ENCODE measurements at places on chromosomes 1 and 21.

DNA sequence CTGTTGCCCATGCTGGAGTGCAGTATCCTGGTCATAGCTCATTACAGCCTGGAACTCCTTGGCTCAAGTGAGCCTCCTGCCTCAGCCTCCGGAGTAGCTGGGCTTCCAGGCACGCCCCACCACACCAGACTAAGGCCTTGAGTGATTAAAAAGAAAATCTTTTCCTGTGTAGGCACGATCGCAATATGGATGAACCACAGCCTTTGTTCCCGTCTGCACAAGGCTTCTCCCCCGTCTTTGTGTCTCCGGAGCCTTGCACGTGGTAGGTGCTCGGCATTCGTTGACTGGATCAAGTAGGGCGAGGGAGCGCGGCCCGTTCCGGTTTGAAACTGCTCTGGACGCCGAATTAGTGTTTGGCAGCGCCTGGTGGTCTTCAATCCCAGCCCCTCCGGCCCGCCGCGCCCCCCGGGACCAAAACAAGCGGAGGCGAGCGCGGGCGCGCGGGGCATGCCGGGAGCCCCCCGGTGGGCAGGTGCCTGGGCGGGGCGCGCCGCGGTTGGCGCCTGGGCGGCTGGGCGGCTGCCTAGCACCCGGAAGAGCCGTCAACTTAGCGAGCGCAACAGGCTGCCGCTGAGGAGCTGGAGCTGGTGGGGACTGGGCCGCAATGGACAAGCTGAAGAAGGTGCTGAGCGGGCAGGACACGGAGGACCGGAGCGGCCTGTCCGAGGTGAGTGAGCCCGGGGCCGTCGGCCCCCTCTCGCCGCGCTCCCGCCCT lies at the start of gene SFT2D2:
Gene SFT2D2 (plus strand): TSS at position 529 of the 715 bp plus-strand sequence. CDS start 76 bp downstream, at position 605.
- DNase-seq, result peak; percentile 63

GRCh38 chr1:54456921-54457529 lies 50.8 kb upstream of the SSBP3 start:
- DNase-seq, result no peak

DNA sequence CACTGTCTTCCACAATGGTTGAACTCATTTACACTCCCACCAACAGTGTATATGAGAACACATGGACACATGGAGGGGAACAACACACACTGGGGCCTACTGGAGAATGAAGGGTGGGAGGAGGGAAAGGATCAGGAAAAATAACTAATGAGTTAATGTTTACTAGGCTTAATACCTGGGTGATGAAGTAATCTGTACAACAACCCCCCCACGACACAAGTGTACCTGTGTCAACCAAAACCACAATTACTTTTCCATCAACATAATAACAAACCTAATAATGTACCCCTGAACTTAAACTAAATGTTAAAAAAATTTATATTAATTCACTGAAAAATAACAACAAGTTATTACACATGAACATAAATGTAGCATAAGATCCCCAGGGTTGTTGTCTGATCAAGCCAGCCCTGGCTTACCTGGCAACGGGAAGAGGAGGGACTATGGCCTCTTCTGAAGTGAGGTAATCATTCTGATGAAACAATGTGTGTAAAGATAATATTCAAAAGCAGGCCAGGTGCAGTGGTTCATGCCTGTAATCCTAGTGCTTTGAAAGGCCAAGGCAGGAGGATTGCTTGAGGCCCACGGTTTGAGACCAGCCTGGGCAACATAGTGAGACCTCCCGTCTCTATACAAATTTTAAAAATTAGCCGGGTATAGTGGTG lies 40.8 kb upstream of the HEATR1 start:
- no peak for DNase-seq

DNA sequence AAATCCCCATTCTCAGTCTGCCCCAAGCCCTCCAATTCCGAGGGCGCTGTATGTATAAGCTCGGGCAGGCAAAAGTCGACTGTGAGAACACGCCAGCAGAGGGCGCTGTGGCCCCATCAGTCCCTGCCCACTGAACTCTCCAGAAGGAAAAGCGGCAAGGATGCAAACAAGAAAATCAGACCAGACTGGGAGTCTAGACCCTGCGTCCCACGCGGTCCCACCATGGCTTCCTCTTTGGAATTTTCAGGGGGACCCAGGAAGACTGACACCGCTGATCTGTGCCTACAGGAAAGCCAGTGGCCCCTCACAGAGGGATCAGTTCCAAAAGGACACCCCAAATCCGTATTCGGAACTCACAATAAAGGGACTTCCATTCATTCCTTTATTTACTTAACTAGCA lies 19.5 kb downstream of the TEX35 start:
- DNase-seq, result peak; percentile 72

DNA sequence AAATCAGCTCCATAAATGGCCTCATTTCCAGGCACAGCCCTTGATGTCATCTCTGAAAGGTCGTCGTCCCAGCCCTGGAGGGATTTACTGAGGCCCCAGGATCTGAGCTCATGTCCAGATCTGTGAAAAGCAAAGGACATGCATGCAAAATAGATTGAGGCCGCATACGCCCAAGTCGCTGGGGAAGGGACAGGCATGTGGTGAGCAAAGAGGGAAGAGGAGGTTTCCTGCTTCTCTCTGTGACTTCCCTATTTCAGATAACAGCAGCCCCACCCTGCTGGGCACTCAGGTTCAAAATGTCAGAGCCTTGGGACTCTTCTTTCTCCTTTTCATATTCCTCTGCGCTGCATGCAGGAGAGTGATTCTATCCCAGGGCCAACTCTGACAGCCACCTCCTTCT lies 197.2 kb downstream of the ADSS2 start:
- DNase-seq, result no peak

GRCh38 chr1:228795596-228795995 lies 60.3 kb downstream of the RHOU start:
- no peak for DNase-seq

DNA sequence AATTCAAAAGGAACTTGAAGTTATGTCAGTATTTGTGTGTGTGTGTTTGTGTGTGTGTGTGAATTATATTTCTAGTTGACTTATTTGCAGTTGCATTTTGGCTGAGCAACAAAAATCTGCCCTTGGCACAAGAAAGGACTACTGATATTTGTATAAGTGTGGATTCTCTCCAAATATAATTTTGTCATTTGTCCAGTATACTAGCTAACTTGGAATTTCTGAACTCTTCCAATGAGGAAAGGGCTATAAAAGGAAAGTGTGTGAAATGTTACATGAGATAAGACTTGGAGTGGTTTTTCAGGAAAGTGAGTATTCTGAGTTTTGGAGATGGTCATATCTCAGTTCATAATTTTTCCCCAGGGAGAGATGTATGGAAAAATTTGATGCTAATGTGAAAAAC lies 1384.1 kb upstream of the B3GALT2 start:
- DNase-seq, result no peak

DNA sequence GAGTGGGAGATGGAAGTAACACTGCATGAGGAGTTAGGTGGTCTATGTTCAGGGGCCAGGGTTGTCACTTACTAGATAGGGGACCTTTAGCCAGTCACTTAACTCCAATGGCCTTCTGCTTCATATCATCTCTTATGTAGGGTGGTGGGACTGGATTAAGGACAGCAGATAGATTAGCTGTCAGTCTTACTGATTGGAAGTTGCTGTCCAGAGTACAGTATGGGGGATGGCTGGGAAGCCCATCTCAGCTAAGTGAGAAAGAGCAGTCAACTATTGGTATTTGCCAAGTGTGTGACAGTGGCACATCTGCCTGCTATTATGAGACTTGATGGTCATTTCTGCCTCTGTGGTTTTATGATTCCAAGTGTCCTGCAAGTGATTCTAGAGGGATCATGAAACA lies 130.9 kb downstream of the FGGY start:
- DNase-seq, result no peak

DNA sequence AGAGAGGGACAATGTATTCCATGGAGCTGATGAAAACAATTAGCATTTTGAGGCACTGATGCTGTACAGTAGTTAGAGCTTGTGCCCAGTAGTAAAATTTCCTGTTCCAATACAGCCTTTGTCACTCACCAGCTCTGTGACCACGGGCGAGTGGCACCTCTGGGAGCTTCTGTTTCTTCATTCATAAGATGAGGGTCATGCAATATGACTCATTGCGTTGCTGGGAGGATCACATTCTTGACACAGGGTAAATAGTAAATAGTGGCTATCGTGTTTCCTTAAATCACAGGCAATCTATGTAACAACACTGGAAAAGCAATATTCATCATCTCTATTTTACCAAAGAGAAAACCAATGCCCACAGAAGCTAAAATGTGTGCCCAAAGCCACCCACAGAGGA lies 4.5 kb upstream of the LRRC52 start:
- DNase-seq, result peak; percentile 62

DNA sequence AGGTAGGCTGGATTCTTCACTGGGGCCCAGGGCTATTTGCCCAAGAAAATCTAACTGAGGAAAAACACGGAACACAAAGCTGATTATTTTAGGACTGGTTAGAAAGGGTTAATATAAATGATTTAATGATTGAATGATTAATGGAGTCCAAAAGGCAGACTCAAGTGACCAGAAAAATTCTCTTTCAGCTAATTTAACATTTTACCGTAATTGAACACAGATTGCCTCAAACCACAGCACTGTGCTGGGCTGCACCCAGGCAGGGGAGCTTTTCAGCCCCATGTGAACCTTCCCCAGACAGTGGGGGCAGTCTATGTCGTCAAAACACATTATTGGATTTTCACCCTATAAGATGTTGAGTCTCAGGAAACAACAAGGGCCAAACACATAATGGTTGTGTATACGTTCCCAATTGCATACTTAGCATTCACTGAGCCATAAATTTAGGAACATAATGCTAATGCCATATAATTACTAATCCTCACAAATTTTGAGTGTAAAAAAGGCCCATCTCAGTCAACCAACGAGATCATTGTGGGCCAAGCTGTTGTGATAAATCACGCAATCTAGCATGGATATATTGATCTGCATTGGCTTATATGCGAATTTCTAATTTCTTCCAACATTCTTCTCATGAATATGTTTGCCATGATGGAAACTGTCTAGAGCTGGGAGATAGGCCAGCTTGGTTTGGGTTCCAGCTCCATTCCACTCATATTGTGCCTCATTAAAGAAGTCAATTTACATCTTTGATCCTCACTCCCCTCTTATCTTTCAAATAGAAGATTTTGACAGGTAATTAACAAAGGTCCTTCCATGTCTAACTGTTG lies 27.7 kb downstream of the DSCAM start:
- DNase-seq, result no peak

DNA sequence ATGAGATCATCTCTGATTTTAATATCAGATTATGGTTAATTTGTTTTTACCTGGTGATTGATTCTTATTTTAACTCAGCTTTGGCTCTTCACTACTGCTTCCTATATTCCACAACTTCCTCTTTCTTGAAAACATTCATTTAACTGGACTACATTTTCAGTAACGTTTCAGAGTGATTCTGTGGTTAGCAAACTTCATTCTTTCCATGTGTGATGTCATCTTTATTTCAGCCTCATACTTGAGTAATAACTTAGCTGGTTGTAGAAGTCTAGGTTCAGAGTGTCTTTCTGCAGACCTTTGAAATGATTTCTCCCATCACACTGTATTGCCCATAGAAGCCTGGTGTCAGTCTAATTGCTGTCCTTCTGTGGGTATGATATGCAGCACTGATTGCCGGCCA lies 36.0 kb upstream of the SLC35F3 start:
- peak; percentile 15 for DNase-seq

DNA sequence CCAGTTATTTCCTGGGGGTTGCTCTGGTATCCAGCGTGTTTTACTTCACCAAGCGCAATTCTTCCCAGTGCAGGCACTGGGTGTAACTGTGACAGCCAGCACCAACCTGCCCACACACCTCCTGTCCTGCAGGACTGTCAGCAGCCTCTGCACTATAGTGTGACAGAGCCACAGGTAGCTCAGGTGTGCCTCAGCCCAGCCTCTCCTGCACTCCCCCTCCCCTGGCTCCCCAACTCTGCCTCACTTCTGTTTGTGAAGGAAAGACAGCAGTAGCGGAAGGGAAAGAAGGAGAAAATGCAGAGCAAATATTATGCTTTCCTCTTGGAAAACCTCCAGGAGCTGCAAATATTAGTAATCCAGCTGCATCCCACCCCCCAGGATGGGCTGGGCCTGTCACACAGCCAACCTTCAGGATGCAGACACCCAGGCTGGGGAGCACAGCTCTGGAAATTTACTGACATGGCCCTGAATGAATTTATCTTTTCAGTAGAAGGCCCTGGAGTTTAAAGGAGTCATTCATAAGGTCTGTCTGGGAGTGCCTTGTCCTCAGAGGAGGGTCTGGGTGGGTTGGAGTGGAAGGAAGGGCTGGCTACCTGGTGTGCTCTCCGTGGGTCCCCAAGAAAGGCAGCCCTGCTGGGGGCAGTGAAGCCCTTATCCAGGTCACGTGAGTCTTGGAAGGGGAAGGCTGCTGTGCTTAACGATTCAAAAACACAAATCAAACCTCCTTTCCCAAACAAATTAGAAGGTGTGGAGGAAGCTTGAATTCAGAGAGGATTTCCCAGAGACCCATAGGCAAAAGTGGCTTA lies 20.9 kb downstream of the CAPN2 start:
- no peak for DNase-seq

DNA sequence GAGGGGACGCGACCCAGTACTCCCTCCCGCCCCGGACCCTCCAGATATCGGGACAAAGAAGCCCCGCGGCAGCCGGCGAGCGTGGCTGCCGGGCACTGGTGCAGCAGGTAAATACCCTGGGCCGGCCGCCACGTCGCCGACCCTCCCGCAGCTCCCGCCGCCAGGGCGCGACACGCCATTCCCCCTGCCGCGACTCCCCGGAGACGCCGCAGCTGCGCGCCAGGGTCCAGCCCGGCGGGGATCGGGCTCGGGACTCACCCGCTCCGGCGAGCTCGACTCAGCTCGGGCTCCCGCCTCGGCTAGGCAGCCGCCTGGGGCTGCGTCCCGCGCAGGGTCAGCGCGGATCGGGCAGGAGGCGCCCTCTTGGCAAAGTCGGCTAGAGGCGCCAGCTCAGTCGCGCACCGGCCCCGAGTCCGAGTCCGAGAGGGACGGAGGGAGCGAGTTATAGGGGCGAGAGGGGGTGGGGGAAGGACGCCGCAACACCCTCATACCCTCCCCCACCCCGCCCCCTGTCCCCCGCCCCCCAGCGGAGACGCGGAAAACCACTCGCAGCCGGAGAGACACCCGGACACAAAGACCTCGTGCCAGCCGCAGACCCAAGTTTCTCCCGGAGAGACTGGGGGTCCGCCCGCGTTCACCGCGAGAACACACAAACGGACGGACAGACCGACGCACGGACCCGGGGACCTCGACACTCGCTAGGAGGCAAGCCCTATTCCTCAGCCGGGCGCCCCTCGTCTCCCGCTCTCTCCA lies 985 bp downstream of the SYT6 start:
- DNase-seq, result no peak

DNA sequence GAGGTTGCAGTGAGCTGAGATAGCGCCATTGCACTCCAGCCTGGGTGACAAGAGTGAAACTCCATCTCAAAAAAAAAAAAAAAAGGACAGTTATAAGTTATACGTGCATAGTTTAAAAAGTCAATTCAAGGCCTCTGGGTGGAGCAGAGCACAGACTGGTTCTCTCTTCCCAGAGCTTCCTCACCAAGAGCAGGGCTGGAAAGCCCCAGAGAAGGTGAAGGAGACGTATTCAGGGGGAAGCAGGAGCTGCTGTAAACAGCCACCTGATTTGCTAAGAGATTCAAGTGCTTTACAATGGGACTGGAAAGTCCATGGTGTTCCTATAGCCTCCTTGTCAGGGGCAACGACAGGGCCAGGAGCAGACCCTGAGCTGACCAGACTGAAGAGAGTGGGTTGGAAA lies 85.0 kb upstream of the LYST start:
- DNase-seq, result no peak
